ENCODE measurements at places on chromosomes 2 and 18.

- no peak for DNase-seq
These were observed 10.0 kb upstream of the SPTBN1 start for GRCh38 chr2:54446122-54446521.

DNA sequence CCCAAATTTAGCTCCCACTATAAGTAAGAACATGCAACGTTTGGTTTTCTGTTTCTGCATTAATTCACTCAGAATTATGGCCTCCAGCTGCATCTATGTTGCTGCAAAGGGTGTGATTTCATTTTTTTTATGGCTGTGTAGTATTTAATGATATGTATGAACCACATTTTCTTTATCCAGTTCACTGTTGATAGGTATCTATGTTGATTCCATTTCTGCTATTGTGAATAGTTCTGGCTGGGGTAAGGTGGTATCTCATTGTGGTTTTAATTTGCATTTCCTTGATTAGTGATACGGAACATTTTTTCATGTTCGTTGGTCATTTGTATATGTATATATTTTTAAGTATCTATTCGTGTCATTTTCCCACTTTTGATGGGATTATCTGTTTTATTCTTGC, 674.3 kb downstream of the NUP35 start:
- no peak for DNase-seq

DNA sequence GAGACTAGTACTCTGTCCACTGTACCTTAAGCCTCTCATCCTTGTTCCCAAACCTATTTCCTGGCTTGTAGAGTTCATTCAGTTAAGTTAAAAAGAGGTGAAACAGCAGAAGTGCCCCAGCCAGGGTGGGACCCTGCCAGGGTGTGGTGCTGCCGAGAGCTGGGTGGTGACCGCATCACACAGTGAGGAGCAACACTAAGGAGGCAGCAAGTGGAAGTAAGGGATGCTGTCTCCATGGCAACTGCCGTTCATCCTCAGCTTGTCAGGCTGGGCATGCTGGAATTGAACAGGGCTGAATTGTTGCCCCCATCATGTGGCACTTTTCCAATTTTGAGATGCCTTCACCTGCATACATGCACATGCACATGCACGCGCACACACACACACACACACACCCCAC, 77.0 kb downstream of the VSNL1 start:
- DNase-seq: no peak

DNA sequence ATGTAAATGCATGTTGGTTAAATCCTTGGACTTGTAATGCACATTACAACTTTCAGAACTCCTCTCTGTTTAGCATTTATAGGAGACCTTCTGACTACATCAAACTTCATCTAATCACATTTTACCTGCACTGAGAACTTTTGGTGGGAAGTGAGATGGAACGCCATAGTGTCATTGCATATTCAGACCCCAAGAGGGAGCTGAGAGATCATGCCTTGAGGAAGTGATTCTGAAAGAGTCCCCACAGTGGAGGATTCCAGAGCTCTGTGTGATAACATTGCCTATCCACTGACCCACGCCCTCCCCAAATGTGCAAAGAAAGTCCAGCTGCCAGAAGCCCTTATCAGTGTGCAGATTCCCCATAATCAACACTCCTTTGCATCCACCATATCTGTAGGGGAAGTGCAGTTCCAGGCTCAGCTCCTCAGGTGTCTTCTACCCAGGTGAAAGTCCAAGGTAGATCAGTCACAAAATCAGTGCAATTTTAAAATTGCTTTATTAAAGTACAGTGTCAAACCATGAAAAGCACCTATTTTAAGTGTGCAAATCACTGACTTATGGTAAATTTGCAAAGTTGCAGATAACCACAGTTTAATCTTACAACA, 212.4 kb downstream of the RPIA start:
- peak; percentile 10 for DNase-seq

DNA sequence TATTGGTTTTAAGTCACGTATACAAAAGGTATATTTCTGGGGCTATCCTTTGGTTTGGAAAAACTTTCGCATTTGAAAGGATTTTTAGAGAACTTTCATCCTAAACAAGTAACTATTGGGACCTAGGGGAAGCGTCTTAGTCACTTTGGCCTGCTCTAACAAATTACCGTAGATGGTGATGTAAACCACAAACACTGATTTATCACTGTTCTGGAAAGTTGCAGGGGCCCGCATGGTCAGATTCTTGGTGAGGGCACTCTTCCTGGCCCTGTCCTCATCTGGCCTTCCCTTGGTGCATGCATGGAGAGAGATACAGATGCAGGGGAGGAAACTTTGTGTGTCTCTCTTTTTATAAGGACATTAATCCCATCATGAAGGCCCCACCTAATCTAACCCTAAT, 49.1 kb upstream of the ANKRD62 start:
- DNase-seq: peak; percentile 54

- peak; percentile 71 for DNase-seq
These were observed 627 bp downstream of the RNF25 start for GRCh38 chr2:218671097-218671653.

DNA sequence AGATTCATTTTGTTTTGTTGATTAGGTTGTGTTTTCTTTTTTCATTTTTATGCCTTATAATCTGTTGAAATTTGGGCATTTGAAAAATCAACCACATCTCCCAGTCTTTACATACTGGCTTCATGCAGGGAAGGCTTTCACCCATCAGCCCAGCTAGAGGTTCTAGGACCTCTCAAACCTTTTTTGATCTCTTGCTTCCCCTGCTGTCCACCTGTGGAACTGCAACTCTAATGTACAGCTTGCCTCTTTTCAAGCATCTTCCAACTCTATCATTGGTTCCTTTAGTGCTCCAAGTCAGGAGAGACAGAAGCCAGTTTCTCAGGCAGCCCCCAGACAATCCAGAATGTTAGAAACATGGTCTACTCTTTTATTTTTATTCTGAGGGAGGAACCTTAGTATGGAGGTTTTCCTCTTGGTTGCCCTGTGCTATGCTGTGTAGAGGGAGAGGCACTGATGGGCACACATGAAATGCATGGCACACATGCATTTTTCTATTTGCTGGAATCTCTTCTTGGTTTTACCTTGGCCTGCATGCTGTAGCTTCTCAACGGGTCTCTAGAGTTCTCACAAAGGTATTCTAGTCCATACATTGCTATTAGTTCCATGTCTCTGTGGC, 107.2 kb upstream of the L3MBTL4 start:
- DNase-seq: peak; percentile 38

All from mesenchymal stem cell (in vitro differentiated cells and primary cell).